NT2/D1 (cell line): ENCODE measurements at places on chromosomes 4 and X.

DNA sequence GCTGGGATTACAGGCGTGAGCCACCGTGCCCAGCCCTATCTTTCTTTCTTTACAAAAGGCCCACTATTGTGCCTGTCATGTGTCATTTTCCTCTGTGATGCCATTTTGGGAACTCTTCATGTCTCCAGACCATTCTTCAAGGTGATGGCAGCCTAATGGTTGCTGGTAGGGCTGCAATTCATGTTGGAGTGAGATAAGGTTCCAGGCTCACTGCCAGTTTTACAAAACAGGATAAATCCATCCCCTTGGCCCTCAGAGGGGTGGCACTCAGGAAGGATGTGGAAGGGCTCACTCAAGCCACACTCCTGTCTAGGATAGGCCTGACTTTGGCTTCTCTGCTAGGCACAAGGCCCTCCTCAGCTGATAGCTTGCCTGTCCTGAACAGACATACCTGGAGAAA, 3.8 kb downstream of the TCEAL9 start:
- no peak for DNase-seq

DNA sequence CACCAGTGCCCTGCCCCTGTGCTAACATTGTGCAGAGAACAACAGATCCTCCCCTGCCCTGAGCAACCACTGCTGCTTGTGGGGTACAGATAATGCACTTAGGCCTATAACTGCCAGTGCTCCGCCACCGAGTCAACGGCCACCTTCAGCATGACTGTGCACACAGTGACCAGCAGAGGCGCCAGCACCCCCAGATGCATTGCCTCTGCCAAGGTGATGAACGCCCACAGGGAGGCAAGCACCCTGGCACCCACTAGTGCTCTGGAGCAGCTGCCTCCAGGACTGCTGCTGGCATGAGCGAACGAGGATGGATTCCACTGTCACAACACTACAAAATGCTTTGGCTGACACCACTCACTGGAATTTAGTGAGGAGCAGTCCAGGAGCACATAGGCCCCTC, 38.2 kb downstream of the SPIN2B start:
- no peak for DNase-seq

- no peak for DNase-seq
These were observed 91.8 kb upstream of the PSAPL1 start for GRCh38 chr4:7526491-7526890.

DNA sequence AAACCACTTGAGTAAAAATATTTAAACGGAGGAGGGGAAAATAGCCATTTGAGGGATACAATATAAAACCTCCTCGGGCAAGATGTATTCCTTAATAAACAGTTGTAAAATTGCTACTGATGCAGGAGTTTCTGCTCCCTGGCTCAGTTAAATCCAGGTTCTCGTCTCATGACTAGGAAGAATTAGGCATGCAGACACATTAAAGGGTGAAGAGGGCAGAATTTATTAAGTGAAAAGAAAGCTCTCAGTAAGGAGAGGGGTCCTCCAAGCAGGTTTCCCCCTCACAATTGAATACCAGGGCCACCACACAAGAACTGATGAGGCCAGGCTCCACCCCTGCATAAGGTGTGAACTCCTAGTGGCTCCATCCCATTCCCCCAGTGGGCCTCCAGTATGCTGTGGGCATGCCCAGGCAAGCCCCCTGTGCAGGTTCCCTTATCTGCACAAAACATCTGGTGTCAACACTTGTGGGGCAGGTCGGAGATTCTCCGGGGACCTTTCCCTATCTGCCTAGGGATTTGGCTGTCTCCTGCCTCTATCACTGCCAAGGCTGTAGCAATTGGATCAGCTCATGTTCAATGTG, 80.4 kb downstream of the HS6ST2 start:
- no peak for DNase-seq

DNA sequence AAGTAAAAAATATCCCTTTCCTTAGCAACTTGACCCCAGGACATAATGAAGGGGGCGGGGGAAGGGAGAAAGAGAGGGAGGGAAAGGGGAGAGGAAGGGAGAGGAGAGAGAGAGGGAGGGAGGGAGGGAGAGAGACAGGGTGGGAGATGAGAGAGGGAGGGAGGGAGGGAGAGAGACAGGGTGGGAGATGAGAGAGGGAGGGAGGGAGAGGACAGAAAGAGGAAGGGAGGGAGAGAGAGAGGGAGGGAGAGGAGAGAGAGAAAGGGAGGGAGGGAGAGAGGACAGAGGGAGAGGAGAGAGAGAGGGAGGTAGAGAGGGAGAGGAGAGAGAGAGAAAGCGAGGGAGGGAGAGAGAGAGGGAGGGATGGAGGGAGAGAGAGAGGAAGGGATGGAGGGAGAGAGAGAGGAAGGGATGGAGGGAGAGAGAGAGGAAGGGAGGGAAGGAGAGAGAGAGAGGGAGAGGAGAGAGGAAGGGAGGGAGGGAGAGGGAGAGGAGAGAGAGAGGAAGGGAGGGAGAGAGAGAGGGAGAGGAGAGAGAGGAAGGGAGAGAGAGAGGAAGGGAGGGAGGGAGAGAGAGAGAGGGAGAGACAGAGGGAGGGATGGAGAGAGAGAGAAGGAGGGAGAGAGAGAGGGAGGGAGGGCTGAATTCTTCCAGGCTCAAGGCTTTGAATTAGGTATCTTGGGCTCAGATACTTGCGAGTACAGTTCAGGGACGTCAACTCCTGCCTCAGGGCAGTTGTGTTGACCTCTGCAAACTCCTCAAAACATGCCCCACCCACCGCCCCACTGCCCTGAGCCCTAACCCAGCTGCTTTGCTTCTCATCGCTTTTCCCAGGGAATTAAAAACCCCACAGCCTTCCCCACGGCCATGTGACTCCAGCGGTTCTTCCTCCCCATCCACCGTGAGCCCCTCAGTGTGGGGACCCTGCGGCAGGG, 40.0 kb upstream of the ADRA2C start:
- no peak for DNase-seq

DNA sequence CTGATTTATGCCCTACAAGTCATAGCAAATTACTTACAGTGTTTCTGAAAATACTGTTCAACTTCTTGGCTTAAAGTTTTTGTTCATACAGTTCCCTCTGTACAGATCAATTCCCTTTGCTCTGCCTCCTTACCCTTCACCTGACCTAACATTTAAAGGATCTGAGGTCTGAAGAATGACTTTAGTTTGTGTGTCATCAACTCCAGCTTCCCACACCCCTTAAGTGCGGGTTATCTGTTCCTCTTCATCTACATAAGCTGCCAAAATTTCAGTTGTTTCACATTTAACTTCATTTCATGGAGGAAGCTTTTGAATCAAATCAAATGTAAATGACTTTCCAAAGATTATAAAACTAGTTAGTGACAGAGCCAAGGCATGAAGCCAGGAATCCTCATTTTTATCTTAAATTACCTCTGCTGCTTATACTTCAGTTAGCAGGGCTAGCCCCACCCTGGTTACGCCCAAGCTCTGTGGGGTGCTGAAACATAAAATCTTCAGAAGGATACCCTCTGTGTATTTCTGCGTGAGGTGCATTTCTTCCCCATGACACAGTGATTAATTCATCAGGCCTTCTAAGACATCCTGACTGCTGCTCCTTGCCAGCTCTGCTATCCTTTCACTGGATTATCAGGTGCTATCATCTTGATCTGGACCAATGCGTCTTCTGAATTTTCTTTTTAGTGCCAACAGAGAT, 16.5 kb downstream of the CXCL1 start:
- no peak for DNase-seq

GRCh38 chr4:37478151-37478550, 208.0 kb downstream of the RELL1 start:
- DNase-seq, result no peak

GRCh38 chrX:2325076-2325784, 175.5 kb downstream of the DHRSX start:
- DNase-seq, result no peak

- no peak for DNase-seq
These were observed 189.1 kb upstream of the RBPJ start for GRCh38 chr4:26131711-26132110.

DNA sequence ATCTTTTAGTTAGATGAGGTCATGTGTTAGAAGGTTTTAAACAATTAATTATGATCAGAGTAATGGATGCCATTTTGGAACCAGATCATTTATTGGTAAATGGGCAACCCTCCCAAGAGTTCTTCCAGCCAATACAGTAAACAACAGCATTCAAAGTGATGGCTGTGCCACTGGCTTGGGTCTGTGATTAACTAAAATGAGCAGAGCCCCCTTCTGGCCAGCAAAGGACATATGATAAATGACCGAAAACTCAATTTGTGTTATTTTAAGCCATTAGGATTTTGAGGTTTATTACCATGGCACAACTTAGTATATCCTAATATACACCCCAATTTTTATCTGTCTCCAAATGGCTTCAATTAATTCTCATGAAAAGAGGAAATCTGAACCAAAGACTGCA, 90.8 kb upstream of the NPFFR2 start:
- peak; percentile 42 for DNase-seq

DNA sequence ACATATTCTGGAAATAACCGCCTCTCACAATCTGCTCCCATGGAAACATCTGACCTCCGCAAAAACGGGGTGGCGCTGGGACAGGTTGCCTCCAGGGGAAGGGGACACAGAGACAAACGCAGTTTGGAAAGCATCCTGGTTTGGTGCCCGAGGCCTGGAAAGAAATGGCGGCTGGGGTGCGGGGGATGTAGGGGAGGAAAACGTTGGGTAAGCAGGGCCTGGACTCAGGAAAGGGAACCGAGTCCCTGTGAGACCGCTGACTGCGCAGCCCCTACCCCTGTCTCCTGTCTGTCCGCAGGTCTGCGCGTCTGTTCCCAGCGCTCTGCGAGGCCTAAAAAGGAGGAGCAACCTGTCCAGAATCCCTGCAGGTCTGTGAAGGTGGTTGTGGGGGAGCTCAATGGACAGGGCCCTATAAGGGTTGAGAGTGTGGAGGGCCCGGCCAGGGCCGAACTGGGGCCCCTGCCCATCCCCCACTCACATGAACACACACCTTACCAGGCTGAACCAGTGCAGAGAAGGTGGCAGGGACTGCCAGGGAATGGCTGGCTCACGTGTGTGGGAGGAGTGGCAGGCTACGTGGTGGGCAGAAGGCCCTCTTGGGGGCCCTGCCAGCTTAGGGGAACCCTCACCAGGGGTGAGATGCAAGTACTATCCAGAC, 672 bp downstream of the TCEAL3 start:
- DNase-seq, result no peak

DNA sequence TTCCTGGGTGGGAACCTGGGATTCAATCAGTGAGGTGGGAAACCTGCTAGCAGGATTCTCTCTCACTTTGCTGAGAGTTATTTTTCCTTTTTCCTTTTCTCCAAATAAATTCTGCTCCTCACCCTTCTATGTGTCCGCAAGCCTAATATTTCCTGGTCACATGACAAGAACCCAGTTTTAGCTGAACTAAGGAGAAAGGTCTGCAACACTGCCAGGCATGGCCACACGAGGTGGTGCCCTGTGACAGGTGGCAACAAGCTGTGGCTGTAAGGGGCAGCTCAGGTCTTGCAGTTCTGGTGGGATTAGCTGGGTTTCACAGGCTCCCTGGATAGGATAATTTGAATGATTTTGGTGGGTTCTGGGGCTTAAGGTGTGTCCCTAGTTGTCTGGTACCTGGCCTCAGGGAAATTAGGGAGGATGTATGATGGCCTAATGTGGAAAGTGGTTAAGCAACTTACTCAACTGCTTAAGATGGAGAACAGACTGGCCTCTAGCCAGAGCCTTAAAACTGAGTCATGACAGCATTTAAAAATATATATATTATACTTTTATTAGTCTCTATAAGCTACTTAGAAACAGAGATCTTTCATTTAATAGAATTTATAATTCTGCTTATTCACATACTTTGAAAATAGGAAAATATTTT, 215.0 kb downstream of the IL15 start:
- no peak for DNase-seq

DNA sequence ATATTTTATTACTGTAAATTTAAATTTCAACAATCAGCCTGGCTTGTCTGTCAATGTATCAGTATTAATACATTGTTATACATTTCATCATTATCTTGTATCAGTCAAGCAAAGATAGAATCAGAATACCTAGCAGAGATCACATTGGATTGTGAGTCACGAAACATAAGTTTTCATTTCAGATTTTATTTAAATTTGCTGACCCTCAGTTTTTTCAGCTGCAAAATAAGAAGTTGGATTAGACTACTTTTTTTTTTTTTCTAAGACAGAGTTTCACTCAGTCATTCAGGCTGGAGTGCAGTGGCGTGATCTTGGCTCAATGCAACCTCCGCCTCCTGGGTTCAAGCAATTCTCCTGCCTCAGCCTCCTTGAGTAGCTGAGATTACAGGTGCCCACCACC, 33.4 kb upstream of the NKX3-2 start:
- DNase-seq, result no peak

GRCh38 chrX:109732017-109732801, 848 bp downstream of the ACSL4 start:
- no peak for DNase-seq

DNA sequence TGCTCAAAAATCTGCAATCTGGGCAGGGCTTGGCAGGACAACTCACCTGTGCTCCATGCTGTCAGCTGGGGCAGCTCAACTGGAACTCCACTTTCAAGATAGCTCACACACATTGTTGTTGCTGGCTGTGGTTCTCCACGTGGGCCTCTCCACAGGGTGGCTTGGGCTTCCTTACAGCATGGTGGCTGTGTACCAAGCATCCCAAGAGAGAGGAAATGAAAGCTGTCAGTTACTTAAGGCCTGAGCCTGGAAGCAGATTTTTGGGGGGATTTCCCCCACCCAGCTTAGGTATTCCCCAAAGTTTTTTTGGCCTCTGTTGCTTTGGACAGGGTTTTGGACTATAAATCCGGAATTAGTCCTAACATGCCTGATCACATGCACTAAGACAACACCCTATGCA, 81.0 kb downstream of the BCOR start:
- no peak for DNase-seq

- DNase-seq, result no peak
These were observed 739 bp downstream of the GAK start for GRCh38 chr4:931194-931959.

DNA sequence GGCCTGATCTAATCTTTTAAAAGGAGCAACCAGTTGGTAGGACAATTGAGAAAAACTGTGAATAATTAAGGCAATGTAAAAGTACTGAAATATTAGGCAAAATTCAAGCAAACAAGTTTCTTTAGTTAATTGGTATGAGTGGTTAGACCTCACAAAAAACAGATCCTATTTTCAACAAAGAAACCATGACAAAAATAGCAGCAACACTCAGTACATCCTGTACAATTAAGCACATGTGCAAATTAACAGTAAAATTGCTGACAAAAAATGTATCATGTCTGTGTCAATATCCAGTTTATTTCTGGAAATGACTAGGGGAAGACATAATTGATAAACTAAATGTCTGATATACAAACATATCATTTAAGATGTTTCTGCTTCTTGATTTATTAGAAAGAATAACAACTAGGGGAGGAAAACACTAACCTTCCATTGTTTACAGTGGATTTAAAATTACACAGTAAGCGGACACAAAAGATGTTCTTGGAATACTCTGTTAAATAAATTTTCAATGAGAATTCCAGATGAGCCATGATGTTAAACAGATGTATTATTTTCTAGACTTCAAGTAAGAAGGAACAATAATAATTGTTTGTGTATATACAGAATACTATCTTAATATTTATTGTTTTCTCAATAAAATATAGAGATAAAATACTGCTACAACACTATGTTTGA, 638.9 kb downstream of the SPRY1 start:
- DNase-seq, result no peak

- peak; percentile 87 for DNase-seq
These were observed 12.3 kb upstream of the SYTL5 start for GRCh38 chrX:37993837-37994619.
